ENCODE measurements at places on chromosomes 4 and X.

GRCh38 chr4:120082251-120082650 is 15.6 kb upstream of the MAD2L1 start:
- no peak for DNase-seq

DNA sequence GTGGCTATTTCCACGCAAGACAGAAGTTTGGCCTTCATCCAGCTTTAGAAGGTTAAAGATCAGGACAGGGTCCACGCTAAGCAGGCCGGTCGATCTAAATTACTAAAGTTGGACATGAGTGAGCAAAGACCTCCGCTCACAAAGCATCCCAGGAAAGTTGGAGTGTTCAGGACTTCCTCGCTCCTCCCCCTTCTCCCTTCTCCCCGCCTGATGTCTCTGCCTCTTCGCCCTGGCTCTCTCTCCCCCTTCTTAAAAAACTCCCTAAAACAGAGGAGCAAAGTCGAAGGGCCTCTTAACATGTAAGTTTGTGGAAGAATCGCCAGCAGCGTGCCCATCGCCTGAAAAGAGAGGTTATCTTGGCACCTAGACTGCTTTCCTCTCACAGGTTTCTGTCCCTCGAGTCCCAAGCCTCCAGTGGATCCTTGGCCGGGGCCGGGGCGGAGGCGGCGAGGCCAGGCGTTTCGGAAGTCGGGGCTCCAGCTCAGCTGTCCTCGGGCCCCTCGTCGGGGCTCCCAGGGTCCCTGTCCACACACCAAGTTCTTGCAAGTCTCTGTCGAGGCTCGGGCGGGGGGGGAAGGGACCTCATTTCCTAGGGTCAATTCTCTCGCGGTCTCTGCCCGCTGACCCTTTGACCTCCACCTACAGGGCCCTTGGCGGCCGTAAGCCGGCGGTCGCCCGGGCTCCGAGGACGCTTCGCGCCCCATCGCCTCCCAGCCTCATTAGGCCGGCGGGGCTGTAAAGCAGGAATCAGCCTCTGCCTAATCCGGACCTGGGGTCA is 7.6 kb downstream of the ZIC3 start:
- DNase-seq: no peak

GRCh38 chrX:23811656-23812055 is 28.7 kb downstream of the SAT1 start:
- no peak for DNase-seq

GRCh38 chr4:79820427-79820826 is 252.6 kb downstream of the ANTXR2 start:
- no peak for DNase-seq

DNA sequence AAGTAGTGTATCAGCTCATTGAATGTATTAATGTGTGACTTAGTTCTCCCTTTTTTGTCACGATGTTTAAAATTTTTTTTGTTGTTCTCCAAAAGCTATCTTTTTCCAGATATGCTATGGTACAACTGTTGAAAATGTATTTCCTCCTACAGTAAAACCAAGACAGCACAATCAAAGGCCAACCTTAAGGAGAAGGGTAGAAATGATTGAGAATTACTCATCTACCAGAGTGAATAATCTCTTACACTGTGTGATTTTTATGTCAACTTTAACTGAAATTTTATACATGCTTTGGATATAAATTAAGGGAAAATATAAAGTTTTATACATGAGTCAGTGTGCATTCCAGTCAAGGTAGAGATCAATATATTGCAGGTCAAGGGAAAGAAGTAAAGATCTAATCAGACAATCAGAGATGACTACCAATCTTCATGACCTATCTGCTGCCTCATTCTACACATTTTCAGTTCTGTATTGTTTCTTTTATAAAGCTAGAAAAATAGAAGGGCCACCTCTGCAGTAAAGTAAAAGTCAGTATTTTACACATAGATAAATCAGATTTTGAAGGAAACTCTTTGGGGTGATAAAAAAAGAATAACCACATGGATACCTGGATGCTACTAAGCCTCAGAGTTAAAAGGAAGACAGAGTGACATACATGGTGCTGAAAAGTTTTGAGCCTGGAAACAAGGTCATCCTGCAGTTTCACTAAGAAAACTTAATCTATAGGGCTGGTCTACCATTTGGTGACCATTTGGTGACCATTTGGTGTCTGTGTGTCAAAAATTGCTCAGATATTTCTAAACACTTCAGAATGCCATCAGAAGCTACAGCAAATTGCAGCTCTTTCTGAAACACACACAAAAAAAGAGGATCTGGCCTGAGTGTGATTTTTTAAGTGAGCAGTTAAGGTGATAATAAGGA is 1.6 kb downstream of the FAM13A start:
- no peak for DNase-seq

DNA sequence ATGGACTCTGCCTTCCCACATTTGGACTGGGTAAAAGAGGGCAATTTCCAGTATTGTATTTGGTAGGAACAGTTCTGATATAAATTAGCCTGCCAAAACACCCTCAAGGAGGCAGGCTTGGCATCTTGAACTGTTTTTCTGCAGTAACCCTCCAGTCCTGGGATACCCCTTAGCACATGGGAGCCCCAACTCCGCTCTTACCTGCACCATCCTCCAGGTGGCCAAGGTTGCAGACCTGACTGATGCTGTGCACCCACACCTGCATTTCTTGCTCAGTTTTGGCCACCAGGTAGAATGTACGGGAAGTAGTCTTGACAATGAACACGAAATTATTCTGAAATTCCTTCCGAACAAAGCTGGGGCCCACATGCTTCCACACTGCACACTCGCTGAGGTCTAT is 35.1 kb downstream of the GAB3 start:
- DNase-seq: no peak

GRCh38 chrX:153688911-153689590 is 1.3 kb downstream of the SLC6A8 start:
- DNase-seq: no peak

DNA sequence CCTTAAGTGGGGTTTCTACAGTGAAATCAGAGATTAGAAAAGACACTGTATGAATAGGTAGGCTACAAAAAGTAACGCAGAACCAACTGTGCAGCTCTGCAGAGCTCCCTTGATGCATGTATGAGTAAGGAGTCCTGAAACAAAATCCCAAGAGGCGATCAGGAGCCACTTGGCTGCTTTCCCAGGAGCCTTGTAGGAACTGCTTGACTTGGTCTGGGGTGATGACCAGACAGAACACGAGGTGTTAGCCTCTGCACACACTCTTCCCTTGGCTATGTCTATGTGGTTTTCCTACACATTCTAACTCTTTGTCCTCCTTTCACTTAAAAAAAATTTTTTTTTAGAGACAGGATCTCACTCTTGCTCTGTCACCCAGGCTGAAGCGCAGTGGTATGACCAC is 22.8 kb upstream of the AP1S2 start:
- no peak for DNase-seq

DNA sequence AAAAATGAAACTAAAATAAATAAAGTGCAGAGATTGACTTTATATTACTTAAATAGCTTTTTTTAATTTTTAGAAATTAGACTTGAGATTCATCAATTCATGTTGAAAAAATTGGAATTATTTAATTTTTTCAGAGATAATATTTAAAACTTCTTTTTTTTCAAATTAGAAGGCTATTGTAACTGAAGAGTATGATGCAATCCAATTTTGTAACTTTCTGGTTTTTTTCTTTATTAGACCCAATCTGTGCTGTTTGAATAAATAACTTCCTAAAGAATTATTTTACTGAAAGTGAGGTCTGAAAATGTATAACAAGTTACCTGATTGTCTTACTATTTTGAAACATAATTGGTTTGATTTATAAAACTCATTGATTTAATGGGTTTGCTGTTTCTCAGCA is 200.9 kb downstream of the MAD2L1 start:
- DNase-seq: no peak

GRCh38 chrX:125108921-125109320 is 210.8 kb upstream of the TEX13C start:
- DNase-seq: no peak

DNA sequence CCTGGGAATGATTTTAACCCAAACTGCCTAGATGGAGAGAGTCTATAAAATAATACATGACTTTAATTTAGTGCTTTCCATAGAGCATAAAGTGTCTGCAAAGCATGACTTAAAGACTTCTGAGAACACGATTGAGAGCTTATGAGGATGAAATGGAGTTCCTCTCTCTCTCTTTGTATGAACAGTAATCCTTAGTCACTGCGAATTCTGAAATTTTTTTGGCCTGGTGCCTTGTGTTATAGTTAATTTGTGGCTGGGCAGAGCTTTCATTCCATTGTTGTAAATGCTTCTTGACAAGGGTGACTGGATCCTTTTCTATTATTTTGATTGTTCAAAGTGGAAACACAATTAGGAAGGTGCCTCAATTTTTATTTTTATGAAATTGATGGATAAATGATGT is 179.5 kb downstream of the CEP135 start:
- DNase-seq: no peak

DNA sequence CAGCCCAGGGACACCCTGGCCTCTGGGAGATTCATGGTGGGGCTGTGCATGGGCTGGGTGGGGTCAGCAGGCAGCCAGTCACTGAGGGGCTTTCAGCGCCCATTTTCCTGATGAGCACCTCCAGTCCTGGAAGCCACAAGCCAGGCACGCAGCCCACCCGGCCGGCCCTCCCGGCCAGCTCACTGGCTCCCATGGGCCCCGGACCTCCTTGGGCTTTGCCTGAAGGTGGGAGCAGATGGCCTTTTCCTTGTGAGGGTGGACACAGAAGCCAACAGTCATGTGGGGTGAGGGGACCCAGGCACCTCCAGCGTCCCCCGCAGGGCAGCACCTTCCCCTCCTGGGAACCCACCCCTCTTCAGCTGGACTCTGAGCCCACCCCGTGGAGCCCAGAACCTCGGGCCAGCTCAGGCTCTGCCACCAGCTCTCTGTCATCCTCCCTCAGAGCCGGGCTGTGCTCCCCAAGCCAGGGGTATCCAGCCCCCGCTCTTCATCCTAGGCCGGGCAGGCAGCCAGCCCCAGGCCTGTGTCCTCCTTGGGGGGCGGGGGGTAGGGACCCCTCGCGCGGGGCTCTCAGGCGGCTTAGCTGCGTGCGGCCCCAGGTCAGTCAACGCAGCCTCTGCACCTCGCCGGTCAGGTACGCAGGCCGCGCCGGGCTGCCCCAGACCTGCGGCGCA is 798 bp upstream of the FGFR3 start:
- DNase-seq: no peak

- DNase-seq: no peak
Measured at GRCh38 chr4:140971077-140971792, 162.0 kb downstream of the RNF150 start.

DNA sequence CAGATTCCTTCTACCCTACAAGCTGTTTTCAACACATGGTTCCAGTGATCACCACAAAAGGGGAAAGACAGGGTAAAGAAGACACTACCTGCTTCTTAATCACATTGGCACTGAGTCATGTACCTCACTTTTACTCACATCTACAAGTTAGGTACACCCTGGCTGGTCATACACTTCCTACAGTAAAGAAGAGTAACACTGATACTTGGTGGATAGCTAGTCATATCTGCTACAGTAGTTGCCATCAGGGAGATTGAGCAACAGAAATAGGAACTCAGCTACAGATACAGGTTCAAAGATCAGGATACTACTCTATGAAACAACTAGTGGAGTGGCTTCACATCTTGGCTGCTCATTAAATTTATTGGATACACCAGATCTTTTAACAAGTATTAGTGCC is 105.4 kb upstream of the DIAPH2 start:
- DNase-seq: no peak

GRCh38 chr4:61195101-61195500 is 5.0 kb upstream of the ADGRL3 start:
- DNase-seq: no peak

GRCh38 chr4:139700568-139700967 is 34.9 kb downstream of the MGST2 start:
- no peak for DNase-seq

- DNase-seq: no peak
Measured at GRCh38 chr4:94833394-94833793, 75.6 kb downstream of the BMPR1B start.

DNA sequence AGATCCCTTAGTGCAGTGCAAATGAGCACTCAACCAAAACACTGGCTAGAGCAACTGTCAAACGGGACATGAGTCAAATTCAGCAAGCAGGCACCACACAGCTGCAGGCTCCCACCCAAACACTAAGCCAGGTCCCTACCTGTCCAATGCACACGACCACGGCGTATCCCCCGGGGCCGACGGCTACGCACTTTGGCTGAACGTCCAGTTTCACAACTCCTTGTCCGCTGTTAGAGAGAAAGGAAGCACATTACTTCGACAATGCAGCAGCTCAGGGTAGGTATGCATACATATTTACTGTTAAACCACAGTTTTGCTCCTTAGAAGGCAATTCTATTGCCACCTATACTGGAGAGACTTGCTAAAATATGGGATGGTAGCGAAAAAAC is 35.4 kb downstream of the WDR1 start:
- no peak for DNase-seq

- no peak for DNase-seq
Measured at GRCh38 chr4:61750810-61751209, 550.7 kb downstream of the ADGRL3 start.

DNA sequence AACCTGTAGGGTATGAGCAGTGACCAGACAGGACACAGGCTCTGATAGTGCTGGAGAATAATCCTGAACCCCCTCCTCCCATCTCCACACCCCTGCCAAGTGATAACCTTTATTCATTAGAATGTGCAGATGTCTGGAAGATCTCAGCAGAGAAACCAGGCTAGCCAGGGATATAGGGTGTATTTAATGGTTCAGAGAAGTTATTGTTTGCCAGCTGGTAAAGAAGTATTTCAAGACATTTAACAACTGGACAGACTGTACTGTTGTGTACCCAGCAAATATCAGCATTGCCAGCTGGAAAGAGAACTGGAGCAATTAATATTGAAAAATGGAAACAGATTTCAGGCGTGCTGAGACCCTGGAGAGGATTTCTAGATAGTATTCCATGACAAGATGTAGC is 94.5 kb downstream of the RASGEF1B start:
- no peak for DNase-seq

DNA sequence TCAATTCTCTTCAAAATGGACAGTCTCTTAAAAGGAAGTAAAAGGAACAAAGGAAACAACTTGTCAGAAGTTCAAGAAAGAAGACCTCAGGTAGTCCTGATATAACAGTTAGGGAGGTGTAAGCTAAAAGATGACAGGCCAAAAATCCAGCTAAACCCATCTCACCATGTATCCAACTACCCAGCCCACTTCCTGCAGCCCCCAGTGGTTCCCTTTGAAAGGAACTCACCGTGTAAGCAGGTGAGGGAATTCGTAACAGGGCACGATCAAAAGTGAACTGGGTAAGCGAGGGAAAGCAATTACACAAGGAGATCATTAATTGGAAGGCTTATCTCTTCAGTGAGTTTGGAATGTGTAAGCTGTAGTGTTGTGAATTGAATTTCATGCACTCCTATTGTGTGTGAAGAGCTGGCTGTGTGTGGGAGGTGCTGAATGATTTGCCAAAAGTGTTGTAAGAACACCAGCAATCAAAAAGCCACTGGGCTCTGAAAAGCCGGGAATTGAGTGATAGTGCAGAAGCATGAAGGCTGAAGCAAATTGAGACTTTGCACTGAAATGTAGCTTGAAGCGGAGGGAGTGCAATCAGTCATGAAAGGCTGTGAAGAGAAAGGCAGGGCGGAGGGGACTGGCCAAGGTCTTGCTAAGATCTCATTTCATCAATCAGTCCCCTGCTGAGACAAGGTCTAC is 914.2 kb upstream of the LCORL start:
- no peak for DNase-seq

GRCh38 chr4:2537011-2537830 is 774 bp downstream of the FAM193A start:
- DNase-seq: no peak

Data from omental fat pad (tissue), 4 donors.